Temporal lobe (tissue), 4 donors: ENCODE measurements at places on chromosomes 12 and 14. TPM values are rescaled to one million over a fixed set of nuclear protein-coding genes. Genes with fewer than 3 reads are reported as not detected.

EXOC3L4 gene
- total RNA-seq = not detected

PPP4R4 gene
- 0.49 TPM for total RNA-seq

ST8SIA1 gene
- total RNA-seq = 16.0 TPM

VDR gene
- total RNA-seq = not detected

GAPDH gene
- total RNA-seq = 1,154 TPM

IFNG-AS1 gene
- total RNA-seq = not detected

SLC17A8 gene
- total RNA-seq = 2.0 TPM

HECTD1 gene
- total RNA-seq = 307 TPM

SLC39A5 gene
- total RNA-seq = 0.25 TPM

OAS2 gene
- 0.98 TPM for total RNA-seq

KRT75 gene
- total RNA-seq = not detected

KRT83 gene
- total RNA-seq = not detected

HOXC11 gene
- not detected for total RNA-seq

FIGNL2 gene
- total RNA-seq = 0.25 TPM

AMDHD1 gene
- total RNA-seq = 0.25 TPM

TEX52 gene
- not detected for total RNA-seq

STAC3 gene
- total RNA-seq = 0.25 TPM

WIF1 gene
- total RNA-seq = 0.98 TPM

CLEC4D gene
- not detected for total RNA-seq

DCAF11 gene
- 49.2 TPM for total RNA-seq

LTBR gene
- 0.98 TPM for total RNA-seq

GNPTAB gene
- total RNA-seq = 131 TPM

ESRRB gene
- total RNA-seq = not detected
